ENCODE measurements at places on chromosomes 3 and 15.

- DNase-seq: no peak
Measured at GRCh38 chr3:86793786-86794185, 197.2 kb downstream of the VGLL3 start.

DNA sequence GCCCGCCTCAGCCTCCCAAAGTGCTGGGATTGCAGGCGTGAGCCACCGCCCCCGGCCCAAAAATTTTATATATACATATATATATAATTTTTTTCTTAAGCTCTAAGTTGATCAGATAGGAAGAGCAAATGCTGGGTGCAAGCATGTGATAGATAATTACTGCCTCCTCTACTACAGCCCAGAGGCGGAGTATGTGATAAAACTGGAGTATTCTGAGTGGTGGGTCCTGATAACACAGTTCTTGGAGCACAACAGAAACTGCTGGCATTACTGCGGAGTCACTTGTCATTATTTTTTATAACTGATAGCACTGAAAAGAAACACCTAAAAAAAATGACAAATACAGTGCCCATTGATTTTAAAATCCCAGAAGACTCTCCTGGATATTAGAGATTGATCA lies 41.1 kb upstream of the STT3B start:
- DNase-seq: no peak

- DNase-seq: no peak
Measured at GRCh38 chr15:58526647-58527192, 94.9 kb downstream of the LIPC start.

DNA sequence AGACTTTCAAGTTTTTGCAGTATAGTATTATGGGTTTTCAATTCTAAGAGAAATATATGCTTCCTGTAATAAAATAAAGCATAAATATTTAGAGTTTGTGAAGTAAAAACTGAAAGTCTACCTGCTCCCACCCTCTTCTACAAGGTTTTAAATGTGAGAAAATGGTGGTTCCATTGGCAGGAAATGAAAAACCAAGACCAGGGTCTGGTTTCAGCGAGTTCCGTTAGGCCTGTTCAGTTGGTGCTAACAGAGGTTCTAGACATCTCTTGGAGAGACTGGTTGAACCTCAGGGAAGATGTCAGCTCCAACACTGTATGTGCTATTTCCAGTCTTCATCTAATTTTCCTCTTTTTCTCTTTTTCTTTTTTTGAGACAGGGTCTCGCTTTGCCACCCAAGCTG lies 11.8 kb upstream of the MYO1E start:
- DNase-seq: no peak

- DNase-seq: no peak
Measured at GRCh38 chr3:137770835-137771399, 6.8 kb downstream of the SOX14 start.

GRCh38 chr3:23052208-23052607 lies 150.9 kb upstream of the UBE2E2 start:
- no peak for DNase-seq

GRCh38 chr15:84960391-84961113 lies 21.1 kb upstream of the PDE8A start:
- DNase-seq: no peak

DNA sequence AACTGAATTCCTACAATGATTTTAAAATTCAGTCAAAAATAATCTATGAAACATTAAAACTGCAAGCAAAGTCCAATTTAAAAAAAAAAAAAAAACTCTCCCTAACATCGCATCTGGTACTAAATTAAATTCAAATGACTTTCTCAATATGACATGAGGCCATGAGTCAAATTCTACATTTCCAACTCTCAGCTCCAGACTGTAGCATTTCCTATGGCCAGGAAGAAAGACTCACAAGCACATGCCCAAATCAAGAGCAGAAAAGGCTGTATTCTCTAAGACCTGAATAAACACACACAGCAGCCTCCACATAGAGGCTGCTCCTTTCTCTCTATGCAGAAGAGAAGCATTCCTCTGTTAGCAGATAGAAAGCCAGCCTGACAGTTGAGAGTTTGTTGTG lies 729.2 kb downstream of the ROBO1 start:
- no peak for DNase-seq

- no peak for DNase-seq
Measured at GRCh38 chr15:92409521-92409920, 15.8 kb downstream of the ST8SIA2 start.

- DNase-seq: no peak
Measured at GRCh38 chr15:91203619-91204203, 103.7 kb downstream of the SV2B start.

- DNase-seq: no peak
Measured at GRCh38 chr15:94237903-94238302, 6.5 kb downstream of the MCTP2 start.

DNA sequence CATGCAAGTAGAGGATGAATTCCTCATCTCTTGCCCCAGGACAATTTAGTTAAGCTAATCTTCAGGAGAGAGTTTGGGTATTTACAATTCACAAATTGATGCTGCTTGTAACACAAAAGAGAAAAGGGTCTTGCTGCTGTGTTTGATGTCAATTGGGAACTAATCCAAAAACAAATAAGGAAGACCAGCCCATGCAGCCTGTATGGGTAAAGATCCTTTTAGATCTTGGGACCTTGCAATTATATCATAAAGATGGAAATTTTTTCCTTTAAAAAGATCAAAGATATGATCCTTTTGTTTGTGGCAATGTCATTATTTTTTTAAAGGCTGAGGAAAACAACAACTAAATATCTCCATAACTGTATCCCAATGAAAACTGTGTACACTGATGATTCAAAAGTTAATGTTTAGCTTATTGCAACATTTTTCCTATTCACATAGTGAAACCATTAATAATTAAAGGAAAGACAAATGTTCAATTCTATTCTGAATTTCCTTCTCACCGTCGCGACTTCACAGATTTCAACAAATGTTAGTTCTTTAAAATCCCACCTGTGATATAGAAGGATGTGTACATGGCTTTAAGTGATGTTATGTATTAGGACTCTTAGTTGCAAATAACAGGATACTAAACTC lies 40.2 kb downstream of the TMEM212 start:
- DNase-seq: no peak

- DNase-seq: no peak
Measured at GRCh38 chr15:80174017-80174746, 21.4 kb downstream of the FAH start.

- DNase-seq: no peak
Measured at GRCh38 chr15:51024735-51025453, 69.8 kb downstream of the TNFAIP8L3 start.

- DNase-seq: no peak
Measured at GRCh38 chr15:94445566-94446160, 214.3 kb downstream of the MCTP2 start.

DNA sequence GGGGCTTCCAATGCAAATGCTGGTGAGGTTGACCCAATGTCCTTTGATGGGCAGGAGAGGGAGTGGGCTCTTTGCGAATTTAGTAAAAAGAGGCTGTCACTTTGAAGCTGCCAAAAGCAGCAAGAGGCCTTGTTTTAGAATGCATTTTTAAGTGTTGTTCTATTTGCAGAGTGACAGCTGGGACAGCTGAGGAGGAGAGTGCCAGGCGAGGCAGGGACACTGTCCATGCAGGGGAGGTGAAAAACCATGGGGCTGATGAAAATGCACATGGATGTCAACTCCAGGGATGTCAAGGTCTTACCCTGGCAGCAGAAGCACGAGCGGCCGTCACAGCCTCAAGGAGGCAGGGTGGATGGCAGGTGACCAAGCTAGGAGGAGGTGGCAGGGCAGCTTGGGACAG lies 279.8 kb downstream of the ADAMTS17 start:
- DNase-seq: no peak

GRCh38 chr3:107117922-107118536 lies 259.2 kb upstream of the CCDC54 start:
- DNase-seq: no peak

- DNase-seq: no peak
Measured at GRCh38 chr3:165491487-165491886, 295.3 kb upstream of the SLITRK3 start.

DNA sequence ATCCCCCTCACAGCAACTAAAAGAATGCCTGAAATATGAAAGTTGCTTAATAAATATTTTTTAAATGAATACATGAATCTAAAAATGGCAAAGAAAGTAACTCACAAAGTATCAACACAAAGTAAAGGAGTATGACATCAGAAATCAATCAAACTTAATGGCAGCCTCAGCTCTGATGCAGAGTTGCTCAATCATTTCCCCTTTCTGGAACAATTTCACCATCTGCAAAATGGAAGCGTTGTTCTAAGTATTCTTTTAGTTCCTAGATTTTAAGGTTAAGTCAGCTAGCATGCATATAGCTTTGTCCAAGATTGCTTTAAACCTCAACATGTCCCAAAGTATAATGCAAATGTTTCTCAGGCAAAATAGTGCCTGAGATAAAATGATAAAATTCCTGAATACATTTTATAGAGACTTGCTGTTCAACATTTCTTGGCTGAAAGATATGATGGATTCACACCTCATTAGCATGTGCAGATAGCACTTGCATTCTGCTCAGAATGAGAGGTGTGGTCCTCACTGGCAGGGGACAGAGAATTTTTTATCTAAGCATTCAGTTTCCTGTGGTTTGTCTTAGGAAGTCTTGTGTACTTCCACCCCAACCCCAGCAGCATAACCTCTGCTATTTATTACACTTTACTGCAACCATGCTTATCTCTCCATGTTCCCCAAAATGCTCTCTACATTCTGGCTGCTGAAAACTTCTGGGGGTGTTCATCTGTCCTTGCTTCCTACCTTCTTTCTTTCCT lies 429.3 kb downstream of the GRM7 start:
- no peak for DNase-seq

- DNase-seq: peak; percentile 79
Measured at GRCh38 chr3:38117748-38118420, 19.0 kb downstream of the ACAA1 start.

DNA sequence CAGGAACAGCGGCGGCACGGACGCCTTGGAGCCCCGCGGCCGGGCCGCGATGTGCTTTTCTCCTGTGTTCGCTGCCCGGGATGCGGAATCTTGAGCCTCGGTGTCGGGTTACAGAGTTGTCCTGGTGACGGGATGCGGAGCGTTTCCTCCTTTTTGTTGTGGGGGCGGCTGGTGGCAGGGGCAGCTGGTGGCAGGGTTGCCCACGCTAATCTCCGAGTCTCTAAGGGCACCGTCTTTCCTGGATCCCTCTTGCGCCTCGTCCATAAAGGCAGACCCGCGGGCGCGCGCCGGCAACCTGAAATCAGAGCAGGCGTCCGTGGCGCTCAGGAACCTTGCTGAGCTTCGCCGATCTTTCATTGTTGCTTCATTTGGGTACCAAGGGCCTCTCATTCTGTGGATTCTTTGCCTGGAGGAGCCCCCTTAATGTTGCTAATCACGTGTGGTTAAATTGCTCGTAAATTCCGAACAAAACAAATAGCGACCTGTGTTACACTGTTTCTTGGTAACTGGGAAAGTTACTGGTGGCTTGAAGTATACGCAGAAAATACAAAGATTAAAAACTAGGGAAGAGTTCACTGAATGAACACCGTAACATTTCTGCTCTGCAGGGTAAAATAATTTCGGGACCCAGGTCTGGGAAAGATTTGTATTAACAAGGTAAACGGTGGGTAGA lies 844 bp upstream of the PFN2 start:
- DNase-seq: peak; percentile 46

GRCh38 chr3:39423436-39423970 lies 17.0 kb downstream of the RPSA start:
- no peak for DNase-seq

GRCh38 chr3:7874116-7874515 lies 627.5 kb upstream of the LMCD1 start:
- no peak for DNase-seq

- no peak for DNase-seq
Measured at GRCh38 chr3:54008744-54009143, 113.6 kb upstream of the CACNA2D3 start.

DNA sequence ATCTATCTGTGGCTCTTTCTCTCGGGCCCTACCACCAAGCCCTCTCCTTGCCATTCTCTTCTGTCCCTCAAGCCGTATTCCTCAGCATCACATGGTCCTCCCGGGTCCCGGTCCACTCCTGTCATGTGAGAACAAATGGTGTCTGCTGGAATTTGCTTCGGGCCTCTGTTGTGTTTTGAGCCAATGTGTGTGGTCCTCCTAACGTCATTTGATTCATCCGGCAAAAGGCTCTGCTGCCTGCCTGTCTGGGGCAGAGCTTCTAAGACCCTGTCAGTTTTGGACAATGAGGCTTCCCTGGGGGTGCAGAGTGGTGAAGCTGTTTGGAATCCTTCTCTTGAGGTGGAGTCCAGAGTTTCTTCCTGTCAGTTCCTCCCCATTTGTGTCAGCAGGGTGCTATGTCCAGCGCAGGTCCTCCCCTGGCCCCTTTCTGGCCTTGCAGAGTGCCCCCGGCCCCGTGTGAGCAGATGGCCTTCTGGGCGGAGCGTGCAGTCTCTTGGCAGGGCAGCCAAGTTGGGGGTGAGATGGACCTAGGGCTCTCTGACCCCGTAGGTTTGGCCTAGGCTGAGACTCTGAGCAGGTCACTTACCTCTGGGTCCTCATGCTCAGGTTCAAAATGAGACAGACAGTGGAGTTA lies 93.6 kb downstream of the APBA2 start:
- no peak for DNase-seq

DNA sequence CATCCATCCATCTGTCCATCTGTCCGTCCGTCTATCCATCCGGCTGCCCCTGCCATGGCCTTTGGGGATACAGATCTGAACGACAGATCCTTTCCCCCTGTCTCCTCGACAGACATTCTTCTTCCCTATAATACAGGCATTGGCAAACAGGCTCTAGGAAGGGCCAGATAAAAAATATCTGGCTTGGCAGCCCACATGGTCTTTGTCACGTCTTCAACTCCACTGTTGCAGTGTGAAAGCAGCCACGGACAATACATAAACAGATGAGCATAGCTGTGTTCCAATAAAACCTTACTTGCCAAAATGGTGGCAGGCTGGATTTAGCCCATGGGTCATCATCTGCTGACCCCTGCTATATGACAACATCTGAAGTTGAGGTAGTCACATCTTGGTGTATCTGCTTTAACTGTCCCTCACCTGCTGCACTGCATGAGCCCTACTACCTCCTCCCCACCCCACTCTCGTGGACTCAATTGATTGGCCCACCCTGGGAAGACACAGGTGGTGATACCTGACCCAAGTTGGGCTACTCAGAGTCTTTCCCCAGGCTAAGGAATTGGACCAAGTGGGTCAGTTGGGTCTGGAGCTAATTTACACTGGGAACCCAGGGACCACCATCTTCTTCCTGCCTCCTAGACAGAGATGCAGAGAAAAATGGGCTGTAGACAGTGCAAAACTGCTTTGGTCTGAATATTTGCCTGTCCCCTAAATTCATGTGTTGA lies 128.4 kb upstream of the SMAD3 start:
- no peak for DNase-seq

GRCh38 chr3:11991751-11992150 lies 12.4 kb upstream of the SYN2 start:
- DNase-seq: no peak

- DNase-seq: no peak
Measured at GRCh38 chr3:52773361-52774065, 2.8 kb upstream of the NEK4 start.

GRCh38 chr15:21270474-21270873 lies 169.8 kb downstream of the POTEB3 start:
- DNase-seq: no peak

- no peak for DNase-seq
Measured at GRCh38 chr3:8560366-8561007, 58.9 kb downstream of the LMCD1 start.
